Thoracic aorta (tissue), 2 donors: ENCODE measurements at places on chromosomes 6 and 20. TPM values are rescaled to one million over a fixed set of nuclear protein-coding genes. Genes with fewer than 3 reads are reported as not detected.
A peak's percentile ranks its signal among the peaks of the same experiment; 100 is the strongest.

GDAP1L1 gene
- total RNA-seq: not detected

PRDM13 gene
- not detected for total RNA-seq

DNA sequence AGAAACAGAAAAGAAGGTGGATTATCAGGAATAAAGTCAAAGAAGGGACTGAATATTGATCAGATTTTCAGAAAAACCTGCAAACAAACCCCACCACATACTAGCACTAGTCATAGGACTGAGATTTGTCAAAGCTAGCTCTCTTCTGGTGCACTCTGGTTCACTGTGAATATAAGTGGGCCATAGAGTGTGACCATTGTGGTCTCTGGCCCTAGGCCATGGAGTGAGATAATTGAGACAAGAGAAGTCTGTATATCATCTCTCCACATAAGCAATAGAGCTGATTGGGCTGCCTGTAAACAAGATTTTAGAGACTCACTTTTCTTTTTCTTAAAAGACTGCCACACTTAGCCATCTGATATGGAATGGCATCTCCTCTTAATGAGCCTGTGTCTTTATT, 247.2 kb downstream of the LAMA2 start:
- no peaks in the 10 kb centered on the region for H3K36me3 ChIP-seq
- no peak for DNase-seq
- H3K27ac ChIP-seq: peak overlapping the region; percentile 70
- H3K4me3 ChIP-seq: no peak overlapping the region
- H3K27me3 ChIP-seq: no peaks in the 10 kb centered on the region
- peaks cover 50% of the 10 kb centered on the region for H3K4me1 ChIP-seq

- DNase-seq: no peak
- H3K36me3 ChIP-seq: no peaks in the 10 kb centered on the region
- no peak overlapping the region for H3K27ac ChIP-seq
- H3K27me3 ChIP-seq: no peaks in the 10 kb centered on the region
- H3K4me1 ChIP-seq: no peaks in the 10 kb centered on the region
Measured at GRCh38 chr20:40582531-40582930, 106.5 kb downstream of the MAFB start.

DNA sequence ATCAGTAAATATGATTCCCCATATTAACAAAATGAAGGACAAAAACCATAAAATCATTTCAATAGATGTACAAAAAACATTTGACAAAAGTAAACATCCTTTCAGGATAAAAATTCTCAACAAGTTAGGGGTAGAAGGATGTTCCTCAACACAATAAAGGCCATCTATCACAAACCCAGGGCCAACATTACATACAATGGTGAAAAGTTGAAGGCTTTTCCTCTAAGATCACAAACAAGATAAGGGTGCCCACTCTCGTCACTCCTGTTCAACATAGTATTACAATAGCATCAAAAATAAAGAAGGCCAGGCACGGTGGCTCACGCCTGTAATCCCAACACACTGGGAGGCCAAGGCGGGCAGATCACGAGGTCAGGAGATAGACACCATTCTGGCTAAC, 22.6 kb upstream of the ASF1A start:
- H3K27me3 ChIP-seq: no peaks in the 10 kb centered on the region
- H3K4me3 ChIP-seq: no peak overlapping the region
- H3K27ac ChIP-seq: no peak overlapping the region
- peaks cover 4% of the 10 kb centered on the region for H3K4me1 ChIP-seq
- no peak for DNase-seq
- no peaks in the 10 kb centered on the region for H3K36me3 ChIP-seq

DNA sequence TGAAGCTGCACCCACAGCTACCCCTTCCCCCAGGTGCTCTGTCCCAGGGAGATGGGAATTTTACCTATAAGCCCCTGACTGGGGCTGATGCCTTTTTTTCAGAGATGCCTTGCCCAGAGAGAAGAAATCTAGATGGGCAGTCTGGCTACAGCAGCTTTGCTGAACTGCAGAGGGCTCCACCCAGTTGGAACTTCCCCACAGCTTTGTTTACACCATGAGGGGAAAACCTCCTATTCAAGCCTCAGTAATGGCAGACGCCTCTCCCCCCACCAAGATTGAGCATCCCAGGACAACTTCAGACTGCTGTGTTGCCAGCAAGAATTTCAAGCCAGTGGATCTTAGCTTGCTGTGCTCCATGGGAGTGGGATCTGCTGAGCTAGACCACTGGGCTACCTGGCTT, 122.6 kb upstream of the MOCS1 start:
- no peak overlapping the region for H3K4me3 ChIP-seq
- no peak overlapping the region for H3K27ac ChIP-seq
- H3K4me1 ChIP-seq: no peaks in the 10 kb centered on the region
- no peaks in the 10 kb centered on the region for H3K27me3 ChIP-seq
- no peak for DNase-seq
- H3K36me3 ChIP-seq: no peaks in the 10 kb centered on the region

DNA sequence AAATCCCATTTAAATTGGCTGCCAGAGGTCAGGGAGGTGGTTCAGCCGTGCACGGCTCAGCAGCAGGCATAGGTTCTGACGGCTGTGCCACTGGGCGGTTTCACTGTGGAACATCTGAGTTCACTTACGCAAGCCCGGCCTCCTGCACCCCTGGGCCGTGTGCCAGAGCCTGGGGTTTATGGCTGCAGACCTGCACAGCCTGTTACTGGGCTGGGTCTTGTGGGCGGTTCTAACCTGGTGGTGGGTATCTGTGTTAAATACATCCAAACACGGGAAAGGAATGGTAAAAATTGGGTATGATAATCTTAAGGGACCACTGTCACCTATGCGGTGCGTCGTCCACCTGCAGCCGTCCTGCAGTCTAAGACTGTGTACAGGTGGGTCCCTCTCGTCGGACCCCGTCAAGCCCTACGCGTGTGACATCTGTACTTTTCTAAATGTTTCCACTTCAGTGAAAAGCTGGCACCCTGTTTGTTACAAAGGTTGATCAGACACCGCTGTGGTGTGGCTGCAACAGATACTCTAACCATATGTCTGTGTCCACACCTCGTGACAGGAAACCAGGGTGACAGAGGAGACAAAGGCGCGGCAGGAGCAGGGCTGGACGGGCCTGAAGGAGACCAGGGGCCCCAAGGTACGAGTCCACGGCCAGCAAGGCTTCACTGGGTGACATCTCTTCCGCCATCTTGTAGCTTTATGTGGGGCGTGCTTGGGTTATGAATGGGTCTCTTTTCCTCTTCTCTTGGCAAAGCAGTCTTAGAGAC, 21.5 kb downstream of the COL9A3 start:
- H3K27ac ChIP-seq: no peak overlapping the region
- H3K4me1 ChIP-seq: no peaks in the 10 kb centered on the region
- H3K4me3 ChIP-seq: no peak overlapping the region
- no peaks in the 10 kb centered on the region for H3K27me3 ChIP-seq
- no peak for DNase-seq
